Peyer's patch (tissue), 4 donors: ENCODE measurements at places on chromosomes 6 and 20.

DNA sequence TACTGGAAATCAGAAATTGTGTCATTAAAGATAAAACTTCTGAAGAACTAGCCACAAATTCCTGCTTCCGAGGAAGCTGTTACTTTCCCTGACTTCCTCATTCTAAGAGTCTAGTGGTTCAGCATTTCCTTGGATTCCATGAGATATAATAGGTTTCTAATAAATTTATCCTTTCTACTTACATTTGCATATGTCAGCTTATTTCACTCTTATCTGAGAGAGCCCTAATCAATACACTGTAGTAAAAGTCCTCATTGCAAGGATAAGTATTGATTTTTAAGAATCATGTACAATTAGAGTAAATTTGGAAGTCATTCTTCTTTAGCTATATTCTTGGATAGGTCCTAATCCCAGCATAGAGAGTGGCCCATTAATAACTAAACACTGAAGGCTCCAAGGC is 16.9 kb upstream of the THEMIS start:
- DNase-seq, result no peak

GRCh38 chr6:81451787-81452186 is 300.7 kb downstream of the TENT5A start:
- no peak for DNase-seq

DNA sequence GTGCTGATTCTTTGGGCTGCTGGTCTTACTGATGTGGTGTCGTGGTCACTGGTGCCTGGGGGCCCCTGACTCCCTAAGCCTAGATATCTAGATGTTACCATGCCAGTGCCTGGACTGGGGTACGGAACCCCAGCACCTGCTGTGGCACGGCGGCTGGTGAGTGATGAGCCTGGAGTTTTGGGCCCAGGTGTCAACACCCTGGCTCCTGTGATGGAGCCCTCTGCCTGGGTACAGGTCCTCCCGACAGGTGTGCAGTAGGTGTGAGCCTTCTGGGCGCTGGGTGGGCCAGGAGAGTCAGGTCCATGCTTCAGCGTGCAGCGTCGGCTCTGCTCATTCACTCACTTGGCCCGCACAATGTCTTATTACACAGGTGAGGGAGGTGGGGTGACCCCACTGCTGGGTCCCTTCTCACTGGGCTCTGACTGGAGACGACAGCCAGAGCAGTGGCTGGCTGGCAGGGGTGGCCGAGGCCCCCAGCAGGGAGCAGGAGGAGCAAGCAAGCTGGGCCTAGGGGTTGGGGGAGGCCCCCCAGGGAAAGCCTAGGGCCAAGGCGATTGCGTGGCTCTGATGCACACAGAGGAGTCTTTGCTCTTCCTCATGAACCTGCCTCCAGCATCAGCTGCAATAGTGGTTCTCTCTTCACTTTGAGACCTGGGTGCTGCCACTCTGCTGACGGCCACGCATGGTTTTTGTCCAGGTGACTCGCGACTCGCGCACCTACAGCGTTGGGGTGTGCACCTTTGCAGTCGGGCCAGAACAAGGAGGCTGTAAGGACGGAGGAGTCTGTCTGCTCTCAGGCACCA is 42.5 kb upstream of the SLC22A1 start:
- no peak for DNase-seq

GRCh38 chr20:19260412-19261090 is 48.1 kb downstream of the SLC24A3 start:
- no peak for DNase-seq

- no peak for DNase-seq
Measured at GRCh38 chr6:34051331-34051919, 94.5 kb downstream of the GRM4 start.

- DNase-seq, result peak; percentile 56
Measured at GRCh38 chr6:36594816-36595643, 868 bp downstream of the SRSF3 start.

GRCh38 chr6:44580901-44581300 is 193.4 kb downstream of the CDC5L start:
- no peak for DNase-seq

DNA sequence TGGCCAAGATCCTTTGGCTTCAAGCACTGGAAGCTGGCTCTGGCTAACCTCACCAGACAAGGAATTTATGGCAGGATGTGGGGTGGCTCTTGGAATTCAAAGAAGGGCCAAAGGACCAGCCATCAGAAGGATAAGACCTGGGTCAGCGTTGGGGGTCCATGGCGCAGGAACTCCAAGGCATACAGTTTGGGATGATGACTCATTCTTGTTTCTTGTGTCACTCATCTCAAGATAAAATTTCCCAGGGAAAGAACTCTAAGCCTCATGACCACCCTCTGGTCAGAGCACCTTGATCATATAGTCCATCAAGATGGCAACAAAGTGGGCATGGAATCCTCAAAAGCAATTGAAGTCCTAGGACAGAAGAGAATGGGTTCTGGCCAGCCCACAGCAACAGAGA is 4.8 kb downstream of the ZBTB9 start:
- DNase-seq, result no peak

DNA sequence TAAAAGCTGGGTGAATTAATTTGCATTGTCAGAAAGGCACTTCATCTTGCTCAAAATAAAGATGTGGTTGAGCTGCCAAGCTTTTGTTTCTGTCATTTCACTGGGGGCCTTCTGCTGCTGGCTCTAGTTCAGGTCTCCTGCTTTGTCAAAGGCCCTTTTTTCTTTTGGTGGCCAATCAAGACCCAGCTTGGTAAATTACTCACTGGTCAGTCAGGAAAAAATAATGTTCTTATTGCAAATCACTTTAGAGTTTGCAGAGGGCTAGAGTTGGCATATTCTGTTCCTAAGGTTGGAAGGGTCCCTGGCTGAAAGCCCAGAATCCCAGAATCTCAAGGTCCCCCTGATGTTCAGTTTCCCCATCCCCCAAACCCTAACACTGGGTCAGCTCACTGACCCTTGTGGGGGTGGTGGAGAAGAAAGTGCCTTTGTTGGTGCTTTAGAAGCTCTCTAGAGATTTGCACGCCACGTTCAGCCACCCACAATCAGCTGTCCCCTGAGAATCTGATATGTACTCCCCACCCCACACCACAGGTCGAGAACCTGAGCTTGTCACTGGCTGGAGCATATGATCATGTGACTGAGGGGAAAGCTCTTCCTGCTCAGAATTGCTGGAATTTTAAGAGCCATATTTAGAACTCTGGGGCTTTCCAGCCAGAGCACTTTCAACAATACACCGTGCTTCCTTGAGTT is 21.7 kb upstream of the BNIP5 start:
- DNase-seq, result no peak

- DNase-seq, result no peak
Measured at GRCh38 chr6:45387236-45387635, 9.5 kb upstream of the SUPT3H start.

DNA sequence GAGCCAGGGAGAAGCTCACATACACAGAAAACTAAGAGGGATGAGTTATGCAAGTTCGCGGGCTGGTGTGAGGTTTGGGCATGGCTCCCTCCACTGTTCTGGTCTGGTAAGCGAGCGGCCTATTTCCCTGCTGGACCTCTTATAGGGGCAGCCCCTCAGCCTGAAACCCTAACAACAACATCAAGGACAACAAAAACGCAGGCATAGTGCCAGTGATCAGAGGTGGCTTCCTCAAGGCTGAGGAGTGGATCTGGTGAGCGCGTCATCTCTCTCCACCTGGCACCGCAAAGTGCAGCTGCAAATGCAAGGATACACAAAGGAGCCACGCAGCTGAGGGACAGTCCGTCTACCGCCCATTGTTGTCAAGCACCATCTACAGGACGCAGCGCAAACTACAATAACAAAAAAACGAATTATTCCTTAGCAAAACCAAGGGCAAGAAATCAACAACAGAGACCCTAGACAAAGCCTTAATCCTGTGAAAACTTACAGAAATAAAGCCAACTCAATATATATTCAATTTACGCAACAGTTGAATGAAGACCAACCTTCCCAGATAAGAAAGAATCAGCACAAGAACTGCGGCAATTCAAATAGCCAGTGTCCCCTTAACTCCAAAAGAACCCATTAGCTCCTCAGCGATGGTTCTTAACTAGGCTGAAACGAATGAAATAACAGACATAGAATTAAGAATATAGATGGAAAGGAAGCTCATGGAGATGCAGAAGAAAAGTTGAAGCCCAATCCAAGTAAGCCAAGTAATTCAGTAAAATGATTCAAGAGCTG is 9.2 kb upstream of the DEFB110 start:
- no peak for DNase-seq

GRCh38 chr6:26657256-26657655 is 2.3 kb downstream of the ZNF322 start:
- DNase-seq, result no peak

DNA sequence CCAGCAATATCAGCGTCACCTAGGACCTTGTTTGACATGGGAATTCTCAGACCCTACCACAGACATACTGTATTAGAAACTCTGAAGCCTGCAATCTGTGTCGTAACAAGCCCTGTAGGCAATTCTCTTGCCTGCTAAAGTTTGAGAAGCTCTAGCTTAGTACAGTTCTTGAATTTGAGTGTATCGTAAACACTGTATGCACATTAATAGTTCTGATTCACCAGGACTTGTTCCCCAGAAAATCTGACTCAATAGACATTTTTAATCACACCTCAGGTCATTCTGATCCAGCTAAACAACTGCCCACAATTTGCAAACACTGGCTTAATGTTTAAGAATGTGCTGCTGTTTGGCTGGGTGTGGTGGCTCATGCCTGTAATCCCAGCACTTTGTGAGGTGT is 414.3 kb downstream of the TFAP2A start:
- DNase-seq, result no peak

DNA sequence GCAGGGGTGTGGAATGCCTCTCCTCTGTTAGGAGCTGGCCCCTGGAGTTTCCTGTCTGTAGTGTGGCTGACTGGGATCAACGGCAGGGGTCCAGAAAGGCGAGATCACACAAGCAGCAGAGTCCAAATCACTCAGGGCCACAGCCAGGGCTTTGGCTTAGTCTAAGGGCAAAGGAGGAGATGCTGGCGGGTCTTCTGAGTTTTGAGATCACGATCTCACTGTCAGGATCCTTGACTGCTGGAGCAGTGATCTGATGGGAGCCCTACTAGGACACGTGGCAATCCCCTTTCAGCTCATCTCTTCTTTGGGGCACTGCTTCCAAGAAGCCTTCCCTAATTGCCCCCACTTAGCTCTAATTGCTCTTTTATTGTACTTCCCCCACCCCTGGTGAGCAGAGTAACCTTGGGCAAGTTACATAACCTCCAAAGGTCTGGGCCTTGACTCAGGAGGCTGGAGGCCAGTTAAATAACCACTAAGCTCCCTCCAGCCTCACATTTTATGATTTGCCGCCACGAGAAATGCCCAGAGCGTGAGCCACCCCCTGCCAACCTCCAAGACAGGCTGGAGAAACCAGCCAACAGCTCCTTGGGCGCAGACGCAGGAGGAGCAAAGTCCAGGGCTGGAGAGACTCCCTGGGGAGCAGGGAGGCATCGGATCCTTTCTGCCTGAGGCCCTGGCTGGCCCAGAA is 12.0 kb downstream of the KCNK5 start:
- peak; percentile 87 for DNase-seq

DNA sequence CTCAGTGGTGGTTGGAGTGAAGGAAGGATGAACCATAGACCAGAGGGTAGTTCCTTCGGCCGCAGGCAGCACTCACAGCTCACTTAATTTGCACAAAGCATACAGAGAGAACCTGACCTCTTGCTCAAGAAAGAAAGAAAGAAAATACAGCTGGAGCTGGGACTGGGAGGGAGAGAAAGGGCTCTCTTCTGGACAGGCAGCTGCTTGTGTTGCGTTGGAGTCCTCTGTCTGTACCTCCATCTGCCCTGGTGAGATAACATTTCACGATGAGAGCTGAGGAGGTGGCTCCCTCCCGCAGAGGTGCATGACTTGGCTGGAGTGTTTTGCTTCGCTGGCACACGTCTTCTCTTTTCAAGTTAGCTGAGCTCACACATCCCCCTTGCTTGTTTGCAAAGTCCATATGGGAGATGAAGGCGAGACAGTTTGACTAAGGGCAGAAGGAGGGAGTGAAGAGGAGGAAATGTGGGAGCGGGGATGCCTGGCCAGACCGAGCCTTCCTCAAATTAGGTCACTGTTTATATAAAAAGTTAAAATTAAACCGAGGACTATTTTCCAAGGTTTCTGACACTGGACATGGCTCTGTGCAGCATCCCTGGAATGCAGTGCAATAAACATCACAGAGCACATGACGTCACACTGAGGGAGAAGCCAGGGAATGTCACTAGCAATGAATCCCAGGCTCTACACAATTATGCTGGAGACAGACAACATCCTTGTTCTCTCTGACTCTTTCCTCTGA is 359.4 kb downstream of the CD83 start:
- DNase-seq, result no peak

GRCh38 chr6:139073118-139073517 is 44.6 kb downstream of the ABRACL start:
- no peak for DNase-seq

DNA sequence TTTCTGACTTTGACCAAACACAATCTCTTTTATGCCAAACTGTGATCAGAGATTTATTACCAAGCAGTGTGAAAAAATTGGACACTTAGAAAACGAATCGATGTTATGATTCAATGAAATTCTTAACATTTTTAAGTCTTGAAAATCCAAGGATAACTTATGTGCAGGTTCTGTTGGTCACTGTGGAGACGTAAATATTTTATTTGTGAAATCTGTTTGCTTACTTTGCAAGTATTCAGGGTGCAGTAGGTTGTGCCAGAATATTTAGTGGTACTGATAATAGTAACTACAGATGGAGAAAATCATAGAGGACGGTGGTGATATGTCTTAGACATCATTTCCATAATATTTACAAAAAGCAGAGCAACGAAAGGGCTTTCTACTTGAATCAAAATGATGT is 97.3 kb downstream of the BMP2 start:
- DNase-seq, result no peak

DNA sequence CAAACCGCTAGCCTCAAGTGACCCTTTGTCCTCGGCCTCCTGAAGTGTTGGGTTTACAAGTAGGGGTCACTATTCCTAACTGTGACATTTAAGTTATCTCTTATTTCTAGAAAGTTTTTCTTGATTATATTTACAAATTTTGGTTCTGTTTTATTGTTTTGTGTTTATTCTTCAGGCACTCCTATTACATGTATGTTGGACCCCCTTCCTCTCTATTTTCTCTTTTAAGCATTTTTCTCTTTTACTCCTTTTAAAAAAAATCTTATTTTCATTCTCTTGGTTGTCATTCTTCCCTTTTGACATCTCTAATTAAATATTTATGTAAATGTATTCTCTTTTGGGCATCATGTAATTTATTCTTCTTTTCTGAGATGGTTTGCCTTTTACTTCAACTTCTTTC is 50.4 kb upstream of the MAP3K7 start:
- DNase-seq, result no peak

DNA sequence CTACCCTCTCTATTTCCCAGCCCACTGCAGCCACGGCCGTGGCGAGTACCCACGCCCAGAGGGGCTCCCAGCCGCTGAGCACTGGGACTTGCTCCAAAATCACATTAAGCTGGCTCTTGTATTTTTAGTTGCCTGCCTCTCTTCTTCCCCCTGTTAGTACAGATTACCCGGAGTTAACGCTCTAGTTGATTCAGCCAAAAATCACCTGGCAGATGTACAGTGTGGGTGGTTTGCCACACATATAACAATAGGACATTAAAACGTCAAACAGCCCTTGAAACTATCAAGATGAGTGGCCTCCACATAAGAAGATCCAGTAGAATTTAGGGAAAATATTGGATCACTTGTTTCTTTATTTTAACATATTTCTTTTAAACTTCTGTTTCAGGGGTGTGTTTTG is 268.8 kb upstream of the PRDM1 start:
- no peak for DNase-seq
